ENCODE measurements at places on chromosomes 7 and 10.

GRCh38 chr7:45434167-45434784 lies 139.9 kb upstream of the ADCY1 start:
- no peak for DNase-seq

- DNase-seq, result no peak
Measured at GRCh38 chr10:77410523-77410922, 227.1 kb downstream of the KCNMA1 start.

DNA sequence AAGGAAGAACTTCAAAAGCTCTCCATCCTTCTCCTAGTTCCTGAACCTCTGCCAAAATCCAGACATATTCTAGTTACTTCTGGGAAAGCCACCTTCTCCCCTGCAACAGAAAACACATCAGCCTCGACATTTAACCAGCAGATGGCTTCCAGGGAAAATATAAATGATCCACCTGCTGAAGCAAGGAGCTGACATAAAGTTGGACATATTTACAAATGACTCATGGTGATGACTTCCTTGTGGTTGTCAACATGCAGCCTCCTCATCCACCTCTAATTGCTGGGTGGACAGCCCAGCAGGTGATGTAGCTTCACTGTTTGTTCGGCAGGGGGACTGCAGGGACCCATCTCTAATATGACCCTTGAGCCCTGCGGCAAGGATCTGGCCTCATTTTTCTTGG lies 266.0 kb downstream of the C7orf25 start:
- DNase-seq, result no peak

GRCh38 chr7:99019523-99020412 lies 124.1 kb downstream of the SMURF1 start:
- DNase-seq, result no peak

- DNase-seq, result no peak
Measured at GRCh38 chr10:17348011-17348500, 106.3 kb downstream of the ST8SIA6 start.

DNA sequence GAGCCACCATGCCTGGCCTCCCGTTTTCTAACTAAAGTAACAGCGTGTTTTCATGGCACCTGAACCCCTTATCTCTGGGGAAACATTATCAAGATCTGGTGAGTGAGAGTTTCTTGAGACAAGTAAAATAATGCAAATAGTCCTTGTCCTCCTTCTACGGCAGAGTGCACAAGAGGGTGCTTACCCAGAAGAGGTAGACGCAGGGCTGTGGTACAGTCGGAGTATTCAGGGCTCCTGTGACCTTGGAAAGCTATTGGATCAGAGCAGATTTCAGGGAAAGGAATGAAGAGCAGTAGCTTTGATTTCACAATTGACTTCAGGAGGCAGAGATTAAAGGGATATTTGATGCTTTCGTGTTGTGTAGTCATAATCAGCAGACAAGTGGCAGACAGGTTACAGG lies 269.1 kb downstream of the ZNF248 start:
- DNase-seq, result no peak

DNA sequence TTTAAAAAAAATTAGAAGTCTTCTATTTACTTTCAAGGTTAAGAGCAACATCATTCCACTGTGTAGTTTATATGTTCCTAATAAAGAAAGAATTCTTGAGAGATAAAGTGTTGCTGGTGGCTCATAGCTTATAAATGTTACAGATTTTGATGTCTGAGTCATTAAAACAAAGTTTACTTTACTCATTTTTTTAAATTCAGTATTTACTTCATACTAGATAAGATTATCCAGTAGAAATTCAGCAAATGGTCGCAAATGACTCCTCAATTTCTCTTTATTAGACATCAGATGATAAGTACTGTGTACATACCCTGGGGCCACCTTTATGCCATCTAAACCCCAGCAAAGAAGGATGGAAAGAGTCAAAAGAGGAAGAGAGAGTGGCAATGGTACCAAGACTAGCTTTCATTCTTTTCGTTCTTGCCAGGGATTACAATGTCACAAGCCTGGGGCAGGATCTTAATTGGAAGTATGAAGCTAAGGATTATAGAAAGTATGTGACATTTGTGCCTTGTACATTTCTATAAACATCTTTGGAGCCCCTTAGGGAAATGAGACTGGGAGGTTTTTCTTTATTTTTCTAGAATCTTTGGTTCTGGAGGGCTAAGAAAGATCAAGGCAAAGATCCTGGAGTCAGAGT lies 206.1 kb downstream of the CHRM2 start:
- peak; percentile 57 for DNase-seq

DNA sequence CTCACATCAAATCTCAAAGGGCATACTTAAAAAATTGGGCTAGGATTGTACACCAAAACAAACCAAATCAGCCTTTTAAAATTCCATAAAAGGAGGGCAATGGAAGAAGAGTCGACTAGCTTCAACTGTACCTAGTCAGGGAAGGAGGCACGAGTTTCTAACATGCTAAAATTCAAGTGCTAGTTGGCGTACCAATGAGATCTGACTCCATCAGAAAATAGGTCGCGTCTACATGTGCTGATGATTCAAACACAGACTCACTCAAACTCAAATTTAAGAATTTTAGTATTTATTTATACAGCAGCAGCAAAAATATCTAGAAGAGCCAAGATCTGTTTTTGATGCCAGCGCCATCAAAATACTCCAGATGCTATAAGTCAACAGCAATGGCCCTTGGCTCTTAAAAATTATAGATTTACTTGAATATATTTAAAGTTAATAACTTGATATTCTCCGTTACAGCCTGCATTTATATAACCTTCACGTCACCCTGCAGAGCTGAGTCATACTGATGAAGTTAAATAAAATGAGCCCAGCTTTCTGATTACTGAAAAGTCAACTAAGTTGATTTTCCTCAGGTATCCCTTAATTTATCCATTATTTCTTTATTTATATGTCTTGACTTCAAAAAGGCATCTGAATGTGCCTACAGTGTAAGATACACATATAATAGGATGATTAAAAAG lies 302.1 kb upstream of the IMMP2L start:
- no peak for DNase-seq

DNA sequence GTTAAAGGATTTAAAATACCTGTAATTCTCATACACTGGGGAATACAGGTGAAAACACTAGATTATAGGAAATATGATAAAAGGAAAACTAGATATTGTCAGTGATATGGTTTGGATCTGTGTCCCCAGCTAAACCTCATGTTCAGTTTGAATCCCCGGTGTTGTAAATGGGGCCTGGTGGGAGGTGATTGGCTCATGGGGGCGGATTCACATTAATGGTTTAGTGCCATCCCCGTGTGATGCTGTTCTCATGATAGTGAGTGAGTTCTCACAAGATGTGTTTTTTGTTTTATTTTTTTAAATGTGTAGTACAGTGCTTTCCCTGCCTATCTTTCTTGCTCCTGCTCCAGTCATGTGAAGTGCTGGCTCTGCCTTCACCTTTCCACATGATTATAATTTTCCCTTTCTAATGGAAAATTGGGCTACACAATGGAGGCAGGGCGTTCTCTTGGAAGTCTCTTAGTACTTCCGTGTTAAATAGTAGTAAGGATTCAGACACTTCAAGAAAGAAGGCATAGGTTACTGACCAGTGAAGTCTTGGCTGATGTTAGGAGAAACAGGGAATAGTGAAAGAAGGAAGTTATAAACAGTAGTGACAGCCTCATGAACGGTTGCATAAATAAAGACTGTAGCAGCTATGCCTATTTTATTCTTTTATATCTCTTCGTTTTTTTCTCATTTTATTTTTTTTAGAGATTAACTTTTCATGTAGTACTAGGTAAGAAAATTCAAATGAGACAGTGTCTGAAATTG lies 386.4 kb downstream of the SUGCT start:
- DNase-seq, result no peak

- no peak for DNase-seq
Measured at GRCh38 chr7:37425498-37425897, 23.2 kb downstream of the ELMO1 start.
